NCI-H82 (cell line): ENCODE measurements at places on chromosomes 5 and 9.
A peak's percentile ranks its signal among the peaks of the same experiment; 100 is the strongest.

DNA sequence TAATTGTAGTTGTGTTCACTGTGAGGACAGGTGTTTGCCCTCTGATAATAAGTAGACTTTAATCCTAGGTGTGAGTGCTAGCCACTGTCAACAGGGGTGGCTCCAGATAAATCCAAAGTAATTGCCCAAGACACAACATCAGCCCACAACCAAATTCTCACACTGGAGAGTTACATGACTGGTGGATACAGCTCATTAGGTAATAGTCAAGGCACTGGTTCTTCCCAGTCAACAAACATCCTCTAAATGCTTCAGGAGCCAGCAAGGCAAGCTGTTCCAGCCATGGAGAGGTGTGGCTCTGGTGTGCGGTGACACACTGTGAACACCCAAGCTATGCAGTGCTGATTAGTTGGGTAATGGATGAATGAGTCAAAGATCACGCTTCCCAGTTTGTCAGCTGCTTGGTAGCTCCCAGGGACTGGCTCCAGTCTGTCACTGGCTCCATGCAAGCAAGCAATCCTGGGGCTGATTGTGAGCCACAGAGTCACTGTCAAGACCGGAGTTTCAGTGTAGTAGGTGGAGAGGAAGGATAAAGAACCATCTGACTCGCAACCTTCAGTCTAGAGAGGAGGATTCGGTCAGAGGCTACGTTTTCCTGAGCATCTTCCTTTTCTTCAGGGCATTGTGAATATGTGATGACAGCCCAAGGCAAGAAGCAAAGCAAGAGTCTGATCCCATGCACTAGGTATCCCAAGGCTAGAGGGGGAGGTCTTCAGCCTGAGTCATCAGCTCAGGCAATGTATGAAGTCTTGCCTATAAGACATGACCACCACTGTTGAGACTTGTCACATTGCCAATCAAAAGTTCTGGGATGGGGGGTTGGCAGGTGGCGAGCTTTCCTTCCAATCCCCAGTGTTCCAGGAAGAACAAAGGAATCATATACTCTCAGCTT, 63.1 kb downstream of the UGCG start:
- DNase-seq: no peak

- no peak for DNase-seq
These were observed 26.3 kb upstream of the PTGER4 start for GRCh38 chr5:40653221-40654022.

GRCh38 chr9:135959814-135960213, 1.4 kb downstream of the UBAC1 start:
- DNase-seq: no peak

DNA sequence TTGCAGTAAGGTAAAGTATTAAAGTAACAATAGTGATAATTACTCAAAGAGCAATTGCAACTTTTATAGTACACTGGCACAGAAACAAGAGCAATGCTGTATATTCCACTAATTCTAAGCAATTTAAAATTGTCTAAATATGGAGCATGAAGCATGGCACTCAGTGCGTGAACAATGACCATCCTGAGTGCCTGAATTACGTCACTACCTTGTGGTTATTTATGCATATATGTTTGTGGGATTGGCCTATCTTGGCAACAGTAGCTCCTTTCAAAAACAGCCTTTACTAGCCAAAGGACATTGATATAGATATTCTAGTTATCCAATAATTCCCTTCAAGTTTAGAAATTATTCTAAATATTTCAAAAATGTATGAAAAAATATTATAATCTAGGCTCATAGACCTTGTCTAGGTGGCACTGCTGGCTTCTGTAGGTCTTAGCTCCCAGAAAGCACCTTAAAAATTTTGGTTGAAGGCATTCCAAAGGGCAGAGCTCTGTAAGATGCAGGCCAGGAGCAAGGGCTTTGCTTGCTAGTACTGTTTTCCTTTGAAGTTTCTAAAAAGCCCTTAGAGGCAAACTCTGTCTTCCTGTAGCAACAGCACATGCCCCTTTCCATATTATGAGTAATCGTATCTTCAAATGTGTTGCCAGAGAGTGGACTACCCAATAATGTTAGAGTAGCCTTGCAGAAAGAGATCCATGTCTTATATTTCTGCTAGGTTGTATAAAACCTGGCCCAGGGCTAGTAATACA, 719.3 kb downstream of the NR2F1-AS1 start:
- no peak for DNase-seq

GRCh38 chr9:137021979-137022661, 5.9 kb downstream of the ABCA2 start:
- DNase-seq: peak; percentile 73

- DNase-seq: no peak
These were observed 163.2 kb upstream of the ADAMTS16 start for GRCh38 chr5:4976902-4977301.

DNA sequence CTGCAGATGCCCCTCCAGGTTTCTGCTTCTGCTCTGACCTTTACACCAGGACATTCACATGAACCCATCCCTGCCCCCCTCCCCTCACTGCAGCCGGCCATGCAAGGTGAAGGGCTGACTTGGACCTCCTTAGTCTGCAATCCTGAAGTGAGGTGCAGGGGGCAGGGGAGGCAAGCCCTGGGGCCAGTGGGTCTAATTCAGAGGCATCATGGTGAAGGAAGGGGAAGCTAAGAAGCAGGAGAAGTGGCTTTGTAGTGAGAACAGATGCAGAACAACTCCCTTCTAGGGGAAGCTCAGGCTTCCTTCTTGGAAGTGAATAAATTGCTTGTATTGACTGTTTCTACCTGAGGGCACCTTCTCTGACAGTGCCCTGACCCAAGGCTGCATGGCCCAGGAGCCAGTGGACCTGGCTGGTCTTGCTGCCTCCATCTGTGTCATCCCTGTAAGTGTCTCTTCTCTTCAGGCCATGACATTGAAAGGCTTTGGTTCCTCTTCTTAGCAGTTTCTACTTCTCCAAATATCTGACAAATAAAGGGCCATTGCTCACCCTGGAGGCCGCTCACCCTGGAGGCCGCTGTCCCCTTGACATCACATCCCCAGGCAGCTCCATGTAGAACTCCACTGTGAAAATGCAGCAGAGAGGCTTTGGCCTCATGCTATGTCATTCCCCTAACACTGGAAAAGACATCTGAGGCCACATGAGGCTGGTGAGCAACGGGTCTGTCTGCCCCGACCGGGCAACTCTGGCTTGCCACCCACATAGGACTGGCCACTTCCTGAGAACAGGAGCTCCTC, 55.3 kb downstream of the GADD45G start:
- no peak for DNase-seq

DNA sequence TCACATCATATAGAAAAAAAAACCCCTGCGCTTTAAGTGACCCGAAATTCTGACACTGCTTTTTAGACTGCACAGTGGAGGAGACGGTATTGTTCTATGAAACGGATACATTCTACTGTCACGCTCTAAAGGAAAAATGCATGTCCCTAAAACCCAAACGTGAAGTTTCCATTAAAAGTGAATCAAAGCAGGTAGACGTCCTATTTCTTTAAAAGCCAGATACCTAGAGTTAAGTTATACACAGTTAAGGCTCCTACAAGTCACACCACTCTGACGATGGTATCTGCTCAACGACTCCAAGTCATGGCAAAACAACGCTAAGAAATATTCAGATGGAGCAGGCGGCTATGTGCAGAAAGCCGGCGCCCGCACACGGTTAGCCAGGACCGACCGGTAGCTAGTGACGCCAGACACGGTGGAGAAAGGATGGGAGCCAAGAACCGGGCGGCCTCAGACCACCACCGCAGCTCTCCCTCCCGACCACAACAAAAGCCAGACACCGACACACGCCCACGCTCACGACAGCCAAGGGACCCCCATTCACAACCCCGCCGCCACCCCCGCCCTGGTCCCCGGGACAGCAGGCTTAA, 734 bp downstream of the SKP1 start:
- DNase-seq: peak; percentile 43

GRCh38 chr5:139149477-139150199, 48.5 kb downstream of the SIL1 start:
- DNase-seq: no peak

GRCh38 chr5:135996611-135997010, 32.2 kb upstream of the TGFBI start:
- DNase-seq: no peak

GRCh38 chr5:8363138-8363537, 494.2 kb downstream of the MTRR start:
- no peak for DNase-seq

GRCh38 chr9:26706223-26706622, 186.4 kb downstream of the CAAP1 start:
- DNase-seq: no peak

GRCh38 chr5:131406975-131407638, 143.3 kb downstream of the CDC42SE2 start:
- DNase-seq: no peak

DNA sequence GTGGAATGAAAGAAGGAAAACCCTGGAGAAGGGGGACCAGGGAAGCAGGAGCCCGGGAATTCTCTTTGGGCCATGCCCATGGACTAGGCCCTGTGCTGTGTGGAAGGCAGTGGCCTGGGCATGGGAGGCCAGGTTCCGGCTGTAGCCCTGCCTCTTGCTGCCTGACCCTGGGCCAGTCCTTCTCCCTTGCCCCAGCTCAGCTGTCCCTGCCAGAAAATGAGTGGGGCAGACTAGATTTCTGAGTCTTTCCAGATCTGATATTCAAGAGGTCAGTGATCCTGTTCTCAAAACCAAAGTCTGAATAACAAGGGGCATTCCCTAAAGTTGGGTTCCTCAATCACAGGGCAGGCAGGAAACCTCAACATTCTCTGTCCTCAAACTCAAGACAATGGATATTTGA, 24.8 kb upstream of the CORO2A start:
- no peak for DNase-seq

GRCh38 chr9:105296877-105297287, 52.4 kb downstream of the SLC44A1 start:
- DNase-seq: no peak

- DNase-seq: peak; percentile 84
These were observed 82.0 kb downstream of the UGCG start for GRCh38 chr9:111978616-111979015.

GRCh38 chr9:98172604-98173003, 19.8 kb downstream of the CORO2A start:
- peak; percentile 83 for DNase-seq

DNA sequence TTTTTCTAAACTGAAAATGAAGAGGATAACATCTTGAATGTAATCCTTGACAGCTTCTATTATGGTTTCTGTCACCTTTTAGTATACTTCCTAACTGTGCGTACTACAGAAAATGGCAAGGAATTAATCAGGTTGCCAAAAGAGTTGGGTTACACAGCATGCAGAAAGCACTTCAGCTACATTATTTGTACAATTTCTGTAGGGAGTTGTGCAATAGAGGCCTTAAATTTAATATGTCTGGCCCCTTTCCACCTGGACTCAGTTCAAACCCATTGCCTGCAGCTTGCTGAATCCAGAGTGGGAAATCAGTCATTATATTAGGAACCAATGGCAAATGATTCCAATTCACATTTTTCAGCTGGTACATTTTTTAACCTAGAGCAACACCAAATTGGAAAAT, 549.7 kb downstream of the CSNK1G3 start:
- DNase-seq: no peak

DNA sequence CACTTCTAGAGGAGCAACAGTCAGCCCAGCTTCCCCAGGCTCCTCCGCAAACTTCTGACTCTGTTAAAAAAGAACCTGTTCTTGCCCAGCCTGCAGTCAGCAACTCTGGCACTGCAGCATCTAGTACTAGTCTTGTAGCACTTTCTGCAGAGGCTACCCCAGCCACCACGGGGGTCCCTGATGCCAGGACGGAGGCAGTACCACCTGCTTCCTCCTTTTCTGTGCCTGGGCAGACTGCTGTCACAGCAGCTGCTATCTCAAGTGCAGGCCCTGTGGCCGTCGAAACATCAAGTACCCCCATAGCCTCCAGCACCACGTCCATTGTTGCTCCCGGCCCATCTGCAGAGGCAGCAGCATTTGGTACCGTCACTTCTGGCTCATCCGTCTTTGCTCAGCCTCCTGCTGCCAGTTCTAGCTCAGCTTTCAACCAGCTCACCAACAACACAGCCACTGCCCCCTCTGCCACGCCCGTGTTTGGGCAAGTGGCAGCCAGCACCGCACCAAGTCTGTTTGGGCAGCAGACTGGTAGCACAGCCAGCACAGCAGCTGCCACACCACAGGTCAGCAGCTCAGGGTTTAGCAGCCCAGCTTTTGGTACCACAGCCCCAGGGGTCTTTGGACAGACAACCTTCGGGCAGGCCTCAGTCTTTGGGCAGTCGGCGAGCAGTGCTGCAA, 72.8 kb downstream of the NUP214 start:
- DNase-seq: no peak

DNA sequence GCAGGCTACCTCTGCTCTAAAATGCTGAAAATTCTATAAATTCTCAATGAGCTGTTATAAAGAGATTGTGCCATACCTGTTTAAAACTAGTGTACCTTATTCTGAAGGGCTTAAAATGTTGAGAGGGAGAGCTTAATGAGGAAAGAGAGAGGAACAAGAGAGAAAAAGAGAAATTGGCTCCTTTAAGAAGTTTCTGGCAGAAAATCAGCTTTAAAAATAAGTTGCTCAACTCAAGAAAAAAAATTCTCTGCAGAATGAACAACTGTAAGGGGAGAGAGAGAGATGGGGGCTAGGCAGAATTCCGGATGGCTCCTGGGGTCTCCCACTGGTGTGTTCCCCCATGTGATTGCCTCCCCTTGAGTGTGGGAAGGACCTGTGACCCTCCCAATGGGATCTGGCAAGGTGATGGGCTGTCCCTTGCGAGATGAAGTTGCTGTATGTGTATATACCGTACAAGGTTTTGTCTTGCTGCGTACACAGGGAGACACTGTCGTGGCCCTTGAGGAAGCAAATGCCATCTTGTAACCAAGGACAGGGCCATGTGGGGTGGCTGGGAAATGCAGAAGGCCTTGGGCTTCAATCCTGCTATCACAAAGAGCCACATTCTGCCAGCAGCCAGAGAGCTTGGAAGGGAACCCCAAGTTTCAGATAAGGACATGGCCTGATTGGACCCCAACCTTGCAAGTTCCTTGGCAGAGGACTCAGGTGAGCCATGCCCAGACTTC, 64.3 kb upstream of the S1PR3 start:
- DNase-seq: no peak
